ENCODE measurements at places on chromosomes 3 and 15.

GRCh38 chr3:169144731-169145130, 518.8 kb downstream of the MECOM start:
- DNase-seq = no peak

DNA sequence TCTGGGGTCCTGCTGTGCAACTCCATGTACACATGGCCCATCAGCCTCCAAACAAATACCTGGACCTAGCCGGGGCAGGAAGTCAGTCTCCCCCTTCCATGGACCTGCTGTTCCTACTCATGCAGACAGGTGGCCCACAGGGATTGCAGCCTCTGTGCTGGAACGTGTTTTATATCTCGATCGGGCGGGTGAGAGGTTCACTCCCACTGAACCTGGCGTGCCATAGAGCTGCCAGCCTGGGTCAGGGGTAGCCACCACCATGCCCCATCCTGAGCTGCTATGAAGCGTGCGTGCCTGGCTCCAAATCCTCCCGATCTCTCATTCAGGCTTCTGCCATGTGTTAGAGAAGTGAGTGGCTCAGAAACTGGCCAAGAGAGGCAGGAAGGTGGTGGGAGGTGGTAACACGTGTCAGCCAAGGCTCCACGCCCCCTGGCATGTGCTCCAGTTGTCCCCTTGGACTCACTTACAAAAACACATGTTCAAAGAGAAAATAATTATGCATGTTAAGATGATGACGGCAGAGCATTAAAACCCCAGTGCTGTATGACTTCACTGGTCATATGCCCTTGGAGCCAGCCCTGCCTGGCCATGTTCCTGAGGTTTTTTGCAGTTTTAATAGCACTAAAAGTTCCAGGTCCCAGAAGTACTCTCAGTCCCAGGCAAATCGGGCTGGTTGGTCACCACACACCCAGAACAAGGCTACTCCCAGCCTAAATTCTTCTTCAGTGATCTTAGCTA, 30.6 kb downstream of the CTSH start:
- no peak for DNase-seq

- DNase-seq = no peak
These were observed 430.6 kb downstream of the FOXP1 start for GRCh38 chr3:71152892-71153265.

DNA sequence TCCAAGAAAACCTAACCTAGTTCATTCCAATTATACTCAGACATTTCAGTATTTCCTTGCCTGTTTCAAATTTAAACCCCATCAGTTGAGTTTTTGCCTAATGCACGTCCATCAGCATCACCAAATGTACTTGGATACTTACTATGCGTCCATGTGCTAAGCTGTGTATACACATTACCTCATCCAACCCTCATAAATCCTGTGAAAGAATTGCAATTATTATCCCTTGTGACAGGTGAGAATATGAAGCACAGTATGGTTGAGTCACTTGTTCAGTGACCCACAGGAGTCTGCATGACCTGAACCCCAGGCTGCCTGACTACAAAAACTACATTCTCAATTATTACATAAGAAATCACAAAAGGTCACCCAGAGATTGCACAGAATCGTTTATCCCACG, 2.5 kb downstream of the OR5K2 start:
- no peak for DNase-seq

DNA sequence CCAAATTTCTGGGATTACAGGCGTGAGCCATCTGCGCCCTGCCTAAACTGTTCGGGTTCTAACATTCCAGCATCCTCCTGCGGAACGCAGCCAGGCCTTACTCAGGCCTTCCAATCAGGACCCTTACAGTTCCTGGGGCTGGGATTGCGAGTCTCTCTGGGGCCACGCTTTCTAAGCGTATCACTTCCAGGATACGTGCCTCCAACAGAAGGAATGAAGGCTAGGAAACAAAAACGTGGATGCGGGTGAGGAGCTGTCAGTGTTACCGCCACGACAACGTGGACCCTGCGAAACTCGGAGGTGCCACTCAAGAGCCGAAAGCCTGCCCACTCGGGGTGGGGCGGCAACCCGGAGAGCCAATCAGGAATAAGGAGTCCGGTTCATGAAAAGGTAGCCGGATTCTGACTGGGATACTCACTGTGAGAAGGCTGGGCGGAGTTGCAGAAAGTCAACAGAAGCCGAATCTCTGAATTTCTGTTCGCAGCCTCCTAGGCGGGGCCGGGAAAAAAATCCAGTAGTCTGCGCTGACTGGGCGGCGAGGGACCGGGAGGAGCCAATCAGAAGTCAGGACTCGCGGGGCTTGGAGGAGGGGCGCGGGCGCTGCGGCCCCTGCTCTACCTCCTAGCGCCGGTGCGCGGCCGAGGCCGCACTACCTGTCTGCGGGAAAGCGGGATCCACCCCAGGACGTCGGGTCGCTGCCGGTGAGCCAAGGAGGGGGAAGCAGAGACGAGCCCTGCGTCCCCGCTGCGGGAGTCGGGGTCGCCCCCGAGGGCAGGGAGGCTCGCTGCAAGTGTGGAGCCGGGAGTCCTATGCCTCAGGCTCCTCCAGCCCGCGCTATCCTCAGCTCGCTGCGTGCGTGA, at the start of gene HYKK:
Gene HYKK (plus strand): TSS at position 607 of the 860 bp plus-strand sequence. CDS start 5,512 bp downstream, outside the sequence.
- DNase-seq = peak; percentile 93

GRCh38 chr15:68055224-68055705, 1.1 kb downstream of the PIAS1 start:
- no peak for DNase-seq

DNA sequence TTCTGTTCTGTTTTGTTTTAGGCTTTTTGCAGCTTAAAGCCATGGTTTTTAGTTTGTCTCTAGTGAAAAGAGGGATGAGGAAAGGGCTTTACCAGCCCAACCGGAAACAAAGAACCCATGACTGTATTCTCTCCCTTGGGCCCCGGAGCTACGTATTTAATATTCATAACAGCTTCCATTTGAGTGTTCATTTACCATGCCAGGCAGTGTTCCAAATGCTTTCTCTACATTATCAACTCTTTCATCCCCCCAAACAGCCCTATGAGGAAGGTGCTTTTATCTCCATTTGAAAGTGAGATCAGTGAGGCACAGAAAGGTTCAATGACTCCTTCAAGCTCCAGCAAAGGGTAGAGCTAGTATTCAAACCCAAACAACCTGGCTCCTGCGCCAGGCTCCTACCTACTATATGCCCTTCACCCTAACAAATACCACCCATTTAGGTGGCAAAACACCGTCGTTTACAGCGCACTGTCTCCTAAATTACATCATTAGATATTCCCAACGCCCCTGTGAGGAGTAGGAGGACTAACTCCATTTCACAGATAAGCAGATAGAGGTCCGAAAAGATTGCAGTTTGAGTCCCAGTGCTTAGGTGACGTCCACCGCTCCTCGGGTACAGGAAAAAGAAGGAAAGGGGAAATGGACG, 27.9 kb downstream of the GTPBP8 start:
- no peak for DNase-seq
